ENCODE measurements at places on chromosomes 12 and 14.

DNA sequence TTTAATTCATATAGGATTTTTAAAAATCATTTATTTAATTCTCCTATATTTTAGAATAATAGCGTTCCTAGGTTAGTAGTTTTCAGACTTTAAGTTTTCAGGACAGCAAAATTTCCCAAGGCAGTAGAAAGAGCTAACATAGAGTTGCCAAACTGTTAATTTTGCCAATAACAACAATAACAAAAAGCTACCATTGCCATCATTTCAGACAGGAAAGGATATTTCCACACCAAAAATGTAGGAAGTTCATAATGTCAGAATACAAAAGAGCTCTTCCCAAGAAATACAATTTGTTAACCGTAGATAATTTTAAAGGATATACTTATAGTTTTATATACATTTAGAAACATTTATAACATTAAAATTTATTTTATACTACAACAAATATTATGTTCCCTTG, 81.4 kb upstream of the EEA1 start:
- no peak for DNase-seq

GRCh38 chr12:103177639-103178255, 220.3 kb downstream of the ASCL1 start:
- no peak for DNase-seq

DNA sequence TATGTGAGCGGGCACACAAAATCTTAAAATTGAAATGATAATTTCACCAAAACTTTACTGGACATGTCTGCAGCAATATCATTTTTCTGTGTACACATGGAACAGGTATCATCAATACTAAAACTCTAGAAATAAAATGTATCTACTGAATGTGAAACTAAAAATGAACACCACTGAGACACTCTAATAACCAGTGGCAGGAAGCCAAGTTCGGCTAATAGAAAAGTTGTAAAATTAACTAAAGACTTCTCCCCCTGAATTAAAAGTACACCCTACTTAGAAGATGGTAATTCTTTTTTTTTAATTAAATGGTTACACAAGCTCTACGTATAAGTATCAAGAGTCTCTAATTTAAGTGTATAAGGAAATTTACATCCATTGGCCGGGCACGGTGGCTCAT, 227.2 kb downstream of the MED13L start:
- DNase-seq, result no peak

GRCh38 chr12:92621833-92622232, 81.0 kb upstream of the PLEKHG7 start:
- peak; percentile 54 for DNase-seq

GRCh38 chr14:100403105-100403504, 80.0 kb downstream of the SLC25A47 start:
- no peak for DNase-seq

- DNase-seq, result no peak
These were observed 1.5 kb downstream of the CMAS start for GRCh38 chr12:22047494-22047893.

DNA sequence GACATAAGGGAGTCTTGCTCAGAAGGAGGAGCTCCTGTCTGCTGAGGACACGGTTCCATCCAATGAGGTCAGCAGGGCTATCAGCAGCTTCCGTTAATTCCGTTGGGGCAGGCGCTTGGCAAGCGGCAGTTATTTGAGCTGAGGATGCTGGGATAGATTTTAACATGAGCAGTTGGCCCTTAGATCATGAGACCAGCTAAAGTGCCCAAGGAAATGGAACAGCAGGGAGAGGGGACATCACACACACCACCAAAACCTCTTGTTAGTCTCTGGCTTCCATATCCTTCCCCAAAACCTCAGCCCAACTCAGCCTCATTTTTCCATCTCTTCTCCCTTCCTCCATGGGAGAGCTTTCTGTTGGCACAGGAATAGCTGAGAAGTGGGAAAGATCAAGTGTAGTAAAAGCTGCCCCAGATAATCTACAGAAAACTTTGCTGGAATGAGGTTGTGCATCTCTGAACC, 138.7 kb upstream of the PZP start:
- no peak for DNase-seq

- no peak for DNase-seq
These were observed 25.8 kb downstream of the TMEM120B start for GRCh38 chr12:121738340-121738858.

DNA sequence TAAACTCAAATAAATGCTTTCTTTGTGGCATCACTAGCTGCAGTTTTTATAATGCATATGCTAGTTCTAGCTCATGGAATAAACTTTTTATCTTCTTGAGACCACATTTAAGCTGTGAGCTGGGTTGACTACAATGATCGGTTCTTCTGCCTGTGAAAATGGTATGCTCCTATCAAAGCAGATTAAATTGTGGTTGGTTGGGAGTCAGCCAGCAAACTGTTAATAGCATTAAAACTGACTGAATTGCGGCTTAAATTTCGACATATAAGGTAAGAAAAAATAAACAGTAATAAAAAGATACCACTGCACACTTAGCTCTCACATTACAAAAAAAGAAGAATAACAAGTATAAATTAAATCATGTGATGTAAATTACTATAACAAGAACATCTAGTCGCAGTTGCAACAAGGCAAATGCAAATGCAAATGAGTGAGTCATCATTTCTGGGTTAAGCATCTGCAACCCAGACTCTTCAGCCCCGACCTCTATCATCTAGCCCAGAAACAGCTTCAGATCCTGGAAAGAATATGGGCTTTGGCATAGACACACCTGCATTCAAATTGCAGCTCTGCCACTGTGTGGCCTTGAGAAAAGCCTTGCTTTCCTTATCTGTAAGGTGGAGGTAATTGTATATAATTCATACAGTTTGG, 19.8 kb upstream of the DHRS7 start:
- DNase-seq, result no peak

- DNase-seq, result no peak
These were observed 2.8 kb downstream of the PRIM1 start for GRCh38 chr12:56749359-56749758.

DNA sequence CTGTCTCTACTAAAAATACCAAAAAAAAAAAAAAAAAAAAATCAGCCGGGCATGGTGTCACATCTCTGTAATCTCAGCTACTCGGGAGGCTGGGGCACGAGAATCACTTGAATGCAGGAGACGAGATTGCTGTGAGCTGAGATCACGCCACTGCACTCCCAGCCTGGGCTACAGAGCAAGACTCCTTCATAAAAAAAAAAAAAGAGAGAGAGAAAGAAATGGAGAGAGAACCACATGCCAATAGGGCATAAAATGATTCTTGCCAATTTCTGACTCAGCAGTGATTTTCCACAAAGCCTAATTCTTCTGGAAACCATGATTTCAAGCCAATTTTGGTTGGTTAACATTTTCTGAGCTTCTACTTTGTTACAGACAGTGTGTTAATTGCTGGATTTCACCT, 250.4 kb upstream of the SEL1L start:
- DNase-seq, result no peak

DNA sequence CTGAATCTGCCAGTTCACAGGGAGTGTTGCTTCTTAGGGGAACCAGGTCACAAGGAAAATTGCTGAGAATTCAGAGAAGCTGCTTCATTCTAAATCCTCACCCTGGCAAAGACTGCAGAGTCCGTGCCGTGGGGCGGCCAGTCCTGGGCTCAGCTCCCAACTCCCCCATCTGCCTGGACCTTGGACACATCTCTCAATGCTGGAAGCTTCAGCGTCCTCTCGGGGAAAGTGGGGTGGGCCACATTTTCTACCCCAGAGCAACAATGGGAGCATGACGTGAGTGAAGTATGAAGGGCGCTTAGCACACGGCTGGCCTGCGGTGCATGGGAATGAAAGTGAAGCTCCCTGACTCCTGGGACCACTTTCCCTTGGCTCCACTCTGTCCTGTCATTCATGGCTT, 31.2 kb downstream of the HVCN1 start:
- no peak for DNase-seq

DNA sequence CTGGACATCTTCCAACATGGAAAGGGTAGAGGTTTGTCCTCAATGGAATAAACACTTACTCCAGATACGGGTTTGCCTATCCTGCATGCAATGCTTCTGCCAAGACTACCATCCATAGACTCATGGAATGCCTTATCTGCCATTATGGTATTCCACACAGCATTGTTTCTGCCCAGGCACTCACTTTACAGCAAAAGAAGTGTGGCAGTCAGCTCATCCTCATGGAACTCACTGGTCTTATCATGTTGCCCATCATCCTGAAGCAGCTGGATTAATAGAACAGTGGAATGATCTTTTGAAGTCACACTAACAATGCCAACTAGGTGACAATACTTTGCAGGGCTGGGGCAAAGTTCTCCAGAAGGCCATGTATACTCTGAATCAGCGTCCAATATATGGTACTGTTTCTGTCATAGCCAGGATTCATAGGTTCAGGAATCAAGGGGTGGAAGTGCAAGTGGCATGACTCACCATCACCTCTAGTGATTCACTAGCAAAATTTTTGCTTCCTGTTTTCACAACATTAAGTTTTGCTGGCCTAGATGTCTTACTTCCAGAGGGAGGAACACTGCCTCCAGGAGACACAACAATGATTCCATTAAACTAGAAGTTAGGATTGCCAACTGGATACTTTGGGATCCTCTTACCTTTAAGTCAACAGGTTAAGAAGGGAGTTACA, 140.4 kb downstream of the SLC35F4 start:
- DNase-seq, result peak; percentile 61

GRCh38 chr12:130212384-130212989, 50.2 kb downstream of the FZD10 start:
- no peak for DNase-seq

- DNase-seq, result no peak
These were observed 364.9 kb upstream of the KITLG start for GRCh38 chr12:88945051-88945732.

DNA sequence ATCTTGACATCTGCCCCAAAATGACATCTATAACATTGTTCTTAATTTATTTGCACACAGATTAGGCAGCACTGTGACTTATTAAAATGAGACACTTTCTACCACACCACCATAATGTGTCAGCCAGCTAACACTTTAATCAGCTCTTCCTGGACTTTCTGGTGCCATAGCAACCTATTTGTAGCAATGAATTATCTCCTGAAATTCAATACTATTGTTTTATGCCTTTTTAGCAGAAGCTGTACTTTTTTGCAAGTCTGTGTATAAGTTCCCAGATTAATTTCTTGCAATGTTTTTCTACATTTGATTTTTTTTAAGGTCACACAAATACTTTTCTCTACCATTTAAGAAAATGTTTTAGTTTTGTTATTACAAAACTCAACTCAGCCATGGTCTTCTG, 72.8 kb upstream of the SAV1 start:
- no peak for DNase-seq

DNA sequence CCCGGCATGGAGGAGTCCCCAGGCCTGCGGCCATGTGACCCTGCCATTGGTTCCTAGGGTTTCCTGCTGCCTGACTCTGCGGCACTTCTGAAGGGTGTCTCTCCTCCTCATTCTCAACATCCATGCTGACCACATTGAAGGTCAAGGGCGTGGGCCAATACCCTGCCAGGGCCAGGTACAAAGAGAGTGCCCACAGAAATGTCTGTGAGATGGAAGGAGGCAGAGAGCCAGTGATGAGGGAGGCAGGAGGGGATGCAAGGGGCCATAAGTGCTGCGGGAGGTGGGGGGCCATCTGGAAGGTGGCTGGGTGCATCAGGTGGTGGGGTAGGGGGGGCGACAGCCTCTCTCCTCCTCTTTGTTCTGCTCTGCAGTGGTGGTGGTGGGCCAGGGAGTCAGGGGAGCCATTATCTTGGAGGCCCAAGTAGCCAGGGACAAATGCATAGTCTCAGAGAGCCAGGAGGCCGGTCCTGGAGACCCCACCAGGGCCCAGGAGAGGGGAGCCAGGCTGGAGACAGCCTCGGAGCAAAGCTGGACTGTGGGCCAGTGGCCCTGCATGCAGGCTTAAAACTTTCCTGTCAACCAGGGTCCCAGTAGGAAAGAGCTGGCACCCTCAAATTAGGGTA, 13.0 kb upstream of the CDC42BPB start:
- DNase-seq, result no peak

DNA sequence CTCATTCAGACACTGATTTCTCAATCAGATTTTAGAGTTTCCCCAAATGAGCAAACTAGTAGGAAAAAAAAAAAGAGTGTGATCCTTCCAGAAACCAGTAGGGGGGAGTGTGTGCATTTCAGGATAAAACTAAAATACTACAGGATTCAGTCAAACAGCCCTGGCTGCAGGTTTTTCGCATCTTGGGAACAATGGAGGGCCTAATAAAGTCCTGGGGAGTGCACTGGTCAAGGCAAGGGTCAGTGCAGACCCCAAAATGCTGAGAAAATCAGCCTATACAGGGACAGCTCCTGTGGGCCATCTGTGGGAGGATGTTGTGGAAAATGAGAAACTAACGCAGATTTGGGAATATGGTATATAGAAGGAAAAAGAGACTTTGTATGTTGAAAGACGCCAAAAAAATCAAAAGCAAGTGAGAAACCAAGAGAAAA, 22.2 kb upstream of the ABCD4 start:
- peak; percentile 37 for DNase-seq

DNA sequence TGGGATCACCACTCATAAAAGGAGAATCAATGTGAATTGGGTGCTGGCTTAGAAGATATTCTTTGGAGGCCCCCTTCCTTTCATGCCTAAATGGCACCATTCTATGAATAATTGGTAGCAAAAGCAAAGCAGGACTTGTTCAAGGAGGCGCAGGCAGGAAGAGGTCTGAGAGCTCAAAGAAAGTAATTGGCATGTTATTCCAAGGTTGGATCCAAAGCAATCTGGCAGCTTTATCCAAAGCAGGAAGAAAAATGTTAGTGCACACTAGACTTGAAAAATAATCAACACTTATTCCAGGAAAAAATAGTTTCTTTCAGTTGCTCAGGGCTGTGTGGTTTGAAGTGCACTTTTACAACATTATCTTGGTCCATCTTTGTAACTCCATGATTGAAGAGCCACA, 326.4 kb downstream of the NUAK1 start:
- DNase-seq, result no peak

DNA sequence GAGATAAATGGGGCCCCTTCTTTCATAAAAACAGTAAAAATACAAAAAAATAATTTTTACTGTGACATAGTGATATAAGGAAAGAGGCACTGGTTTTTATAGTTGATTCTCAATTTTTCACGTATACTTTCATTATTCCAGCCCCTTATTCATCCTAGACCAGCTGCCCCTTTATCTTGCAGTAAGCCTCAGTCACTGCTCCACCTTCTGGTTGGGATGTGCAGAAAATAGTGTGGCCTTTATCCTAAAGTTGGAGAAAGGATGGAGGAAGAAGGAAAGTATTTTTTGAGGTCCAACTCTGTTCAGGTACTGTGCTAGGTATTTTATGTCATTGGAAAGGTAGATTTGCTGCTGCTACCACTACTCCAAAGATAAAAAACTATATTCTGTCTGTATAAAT, 172.7 kb downstream of the ANO6 start:
- peak; percentile 43 for DNase-seq

GRCh38 chr12:96112733-96113132, 77.3 kb upstream of the LTA4H start:
- no peak for DNase-seq

Data from EL (cell line).